ENCODE measurements at places on chromosomes 12 and 14.
A peak's percentile ranks its signal among the peaks of the same experiment; 100 is the strongest.

DNA sequence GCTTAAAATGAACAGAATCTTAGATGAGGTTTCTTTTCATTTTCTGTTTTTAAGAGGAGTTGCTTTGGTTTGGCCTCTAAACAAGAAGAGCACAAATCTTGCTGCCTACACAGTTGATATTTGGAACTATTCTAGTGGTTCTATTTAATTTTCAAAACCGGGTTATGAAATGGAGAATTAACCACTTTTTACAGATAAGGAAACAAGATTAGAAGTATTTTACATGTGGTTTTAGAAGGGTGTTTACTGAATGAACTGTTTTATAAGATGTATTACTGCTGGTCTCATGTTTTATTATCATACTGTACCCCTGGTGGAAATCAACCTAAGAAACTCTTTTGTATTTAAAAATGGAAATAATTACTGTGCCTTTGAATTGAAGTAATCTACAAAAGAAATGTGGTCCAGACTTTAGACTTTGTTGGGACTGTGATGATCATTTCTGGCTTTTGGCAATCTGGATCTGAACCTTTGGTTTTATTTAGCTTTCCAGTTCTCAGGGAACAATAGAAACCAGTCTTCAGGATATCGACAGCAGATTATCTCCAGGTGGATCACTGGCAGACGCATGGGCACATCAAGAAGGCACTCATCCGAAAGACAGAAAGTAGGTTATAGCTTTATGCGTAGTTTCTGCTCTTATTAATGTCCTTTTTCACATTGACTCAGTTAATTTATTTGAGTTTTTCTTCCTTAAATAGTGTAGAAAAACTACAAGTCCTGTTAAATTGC is 43.2 kb downstream of the TBK1 start:
- no peak for DNase-seq

GRCh38 chr12:57031138-57031725 is 14.9 kb upstream of the TAC3 start:
- DNase-seq: no peak

GRCh38 chr14:68741839-68742470 is 50.9 kb downstream of the ZFP36L1 start:
- no peak for DNase-seq

DNA sequence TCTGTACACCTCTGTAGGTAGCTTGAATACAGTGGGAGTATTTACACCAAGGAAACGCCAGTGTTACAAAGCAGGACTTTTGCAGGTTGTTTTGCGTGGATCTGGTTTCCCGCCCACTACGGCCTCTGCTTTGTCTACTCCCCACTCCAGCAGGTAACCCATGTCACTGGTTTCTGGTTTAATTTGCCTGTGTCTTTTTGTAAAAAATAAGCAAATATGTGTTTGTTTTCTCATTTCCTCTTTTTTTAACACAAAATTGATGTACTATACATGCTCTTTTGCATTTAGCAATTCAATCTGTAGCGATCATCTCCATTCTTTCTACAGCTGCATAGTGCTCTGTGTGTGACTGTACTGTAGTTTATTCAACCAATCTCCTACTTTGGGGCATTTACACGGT is 43.4 kb upstream of the SCN8A start:
- no peak for DNase-seq

DNA sequence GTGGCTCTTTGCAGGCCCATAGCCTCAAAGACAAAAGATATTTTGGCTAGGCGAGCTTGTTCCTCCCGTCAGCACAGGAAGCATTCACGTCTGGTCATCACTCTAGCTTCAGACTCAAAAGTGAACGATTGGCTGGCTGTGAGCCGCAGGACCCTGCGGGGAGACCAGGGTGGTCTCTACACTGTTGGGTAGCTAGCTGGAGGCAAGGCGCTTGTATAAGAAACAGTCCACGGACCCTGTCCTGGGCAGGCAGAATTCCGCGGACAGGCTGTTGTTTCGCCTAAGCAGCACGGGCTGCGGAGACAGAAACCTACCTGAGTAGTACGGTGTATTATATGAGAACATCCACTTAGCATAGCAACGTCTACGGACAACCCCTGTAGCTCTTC is 29.6 kb downstream of the WBP11 start:
- peak; percentile 27 for DNase-seq

DNA sequence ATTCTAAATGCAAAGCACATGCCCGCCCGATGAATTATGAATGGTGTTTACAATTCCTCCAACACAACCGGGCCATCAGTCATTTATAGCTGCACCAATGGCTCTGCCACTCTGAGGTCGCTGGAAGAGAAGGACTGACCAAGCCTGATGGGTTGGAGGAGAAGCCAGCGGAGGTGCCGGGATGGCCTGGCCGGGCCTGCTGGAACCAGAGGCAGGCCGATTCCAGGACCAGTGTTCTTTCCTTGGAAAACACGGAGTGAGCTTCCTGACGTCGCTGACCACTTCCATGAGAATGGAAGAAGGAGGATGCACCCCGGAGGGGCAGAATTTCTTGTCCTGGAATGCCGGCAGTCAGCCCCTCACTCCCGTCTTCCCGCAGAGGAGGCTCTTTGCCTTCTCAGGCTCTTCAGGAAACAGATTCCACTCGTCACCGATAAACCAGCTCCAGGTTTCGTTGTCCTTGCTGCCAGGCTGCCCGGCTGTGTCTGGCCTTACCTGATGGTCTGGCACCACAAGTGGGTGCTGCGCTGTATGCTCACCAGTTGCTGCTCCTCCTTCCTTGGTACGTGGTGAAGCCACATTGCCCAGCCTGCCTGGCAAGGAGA is 358.5 kb upstream of the SFSWAP start:
- DNase-seq: peak; percentile 54

GRCh38 chr12:72546106-72546505 is 273.9 kb downstream of the TRHDE start:
- DNase-seq: no peak

GRCh38 chr12:77774761-77775160 is 55.9 kb upstream of the NAV3 start:
- DNase-seq: no peak

DNA sequence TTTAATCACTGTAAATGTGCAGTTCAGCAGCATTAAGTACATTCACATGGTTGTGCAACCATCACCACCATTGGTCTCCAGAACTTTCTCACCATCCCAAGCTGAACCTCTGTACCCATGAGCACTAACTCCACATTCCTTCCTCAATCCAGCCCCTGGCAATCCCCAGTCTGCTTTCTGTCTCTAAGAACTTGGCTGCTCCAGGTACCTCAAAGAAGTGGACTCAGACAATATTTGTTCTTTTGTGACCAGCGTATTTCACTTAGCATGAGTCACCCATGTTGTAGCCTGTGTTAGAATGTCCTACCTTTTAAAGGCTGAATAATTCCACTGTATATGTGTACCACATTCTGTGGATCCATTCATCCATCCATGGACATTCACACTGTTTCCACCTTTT is 64.6 kb downstream of the SLC24A4 start:
- no peak for DNase-seq

DNA sequence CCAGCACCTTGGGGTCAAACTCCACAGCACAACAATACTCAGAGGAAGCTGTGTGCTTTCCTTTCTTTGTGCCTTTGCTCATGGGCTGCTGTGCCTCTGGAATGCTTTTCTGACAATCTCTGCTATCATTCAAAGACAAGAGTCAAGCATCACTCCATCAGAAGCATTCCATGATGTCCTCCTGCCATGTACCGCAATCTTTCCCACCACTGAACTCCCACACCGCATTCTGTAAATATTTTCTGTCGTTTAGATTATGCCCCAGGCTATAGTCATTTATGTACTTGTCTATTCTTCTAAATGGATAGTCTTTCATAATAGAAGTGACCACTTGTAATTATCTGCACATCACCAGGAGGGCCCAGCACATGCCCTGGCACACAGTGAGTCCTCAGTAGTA is 327.8 kb downstream of the PDZRN4 start:
- no peak for DNase-seq

GRCh38 chr12:98903875-98904274 is 258.8 kb downstream of the APAF1 start:
- DNase-seq: no peak

Measured in H7 (cell line).